ENCODE measurements at places on chromosomes 12 and 14.

DNA sequence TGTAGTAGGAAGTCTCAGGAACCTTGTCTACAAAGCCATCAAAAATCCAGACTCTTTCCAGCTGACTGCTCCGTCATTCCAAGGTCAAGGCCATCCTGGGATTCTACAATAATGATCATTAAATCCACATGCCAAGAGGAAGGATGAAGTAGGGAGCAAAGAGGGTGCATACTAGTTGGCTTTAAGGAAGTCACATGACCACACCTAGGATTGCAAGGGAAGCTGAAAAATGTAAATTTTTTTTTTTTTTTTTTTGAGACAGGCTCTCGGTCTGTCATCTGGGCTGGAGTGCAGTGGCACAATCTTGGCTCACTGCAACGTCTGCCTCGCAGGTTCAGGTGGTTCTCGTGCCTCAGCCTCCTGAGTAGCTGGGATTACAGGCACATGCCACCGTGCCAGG lies 7.3 kb upstream of the MRPL42 start:
- DNase-seq, result no peak

DNA sequence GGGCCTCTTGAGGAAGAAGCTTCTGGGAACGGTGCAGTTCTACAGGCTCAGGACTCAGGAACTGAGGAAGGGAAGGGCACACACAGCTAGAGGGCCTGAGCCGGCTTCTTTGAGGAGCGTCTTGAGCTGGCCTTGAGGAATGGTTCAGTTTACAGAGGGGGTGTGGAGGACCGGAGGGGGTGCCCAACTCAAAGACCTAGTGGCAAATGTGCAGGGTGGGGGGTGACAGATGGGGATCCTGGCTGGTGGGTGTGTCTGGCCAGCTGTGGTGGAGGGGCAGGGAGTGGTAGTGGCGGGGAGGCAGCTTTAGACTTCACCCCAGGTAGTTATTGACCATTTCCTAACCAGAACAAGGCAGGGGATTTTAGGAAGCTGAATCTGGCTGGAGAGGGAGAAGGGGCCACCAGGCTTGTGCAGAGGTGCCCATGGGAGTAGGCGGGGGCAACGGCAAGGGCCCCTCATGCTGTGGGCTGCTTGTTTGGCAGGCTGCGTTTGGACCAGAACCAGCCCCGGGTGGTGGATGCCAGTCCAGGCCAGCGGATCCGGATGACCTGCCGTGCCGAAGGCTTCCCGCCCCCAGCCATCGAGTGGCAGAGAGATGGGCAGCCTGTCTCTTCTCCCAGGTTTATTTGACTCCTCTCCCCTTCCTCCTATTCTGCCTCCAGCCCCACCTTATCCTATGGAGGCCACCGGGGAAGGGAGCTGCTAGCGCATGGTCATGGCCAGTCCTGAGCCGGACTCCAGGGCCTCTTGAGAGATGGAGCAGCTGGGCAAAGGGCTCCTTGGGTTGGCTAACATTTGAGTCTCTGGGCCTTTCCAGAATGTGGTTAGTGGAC lies 27.8 kb downstream of the PAPLN start:
- DNase-seq, result no peak

DNA sequence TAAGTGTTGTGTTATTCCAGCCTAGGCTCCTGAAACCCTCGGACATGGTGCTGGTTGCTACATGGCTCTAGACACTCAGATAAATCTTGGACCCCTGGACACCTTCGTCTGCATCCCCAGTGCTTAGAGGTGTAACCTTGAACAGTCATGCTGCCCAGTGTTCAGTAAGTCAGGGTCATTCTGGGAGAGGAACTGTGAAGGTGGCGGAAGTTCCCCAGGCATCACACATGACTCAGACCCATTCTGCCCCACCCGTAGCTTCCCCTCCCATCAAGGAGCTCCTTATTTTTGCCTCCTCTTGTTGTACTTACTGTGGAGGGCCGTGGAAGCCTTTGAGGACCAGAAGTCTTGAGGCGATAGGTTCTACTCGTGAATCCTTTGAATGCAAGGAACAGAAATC lies 18.1 kb upstream of the SSPN start:
- DNase-seq, result no peak

GRCh38 chr12:11158885-11159444 lies 12.0 kb upstream of the SMIM10L1 start:
- DNase-seq, result no peak

DNA sequence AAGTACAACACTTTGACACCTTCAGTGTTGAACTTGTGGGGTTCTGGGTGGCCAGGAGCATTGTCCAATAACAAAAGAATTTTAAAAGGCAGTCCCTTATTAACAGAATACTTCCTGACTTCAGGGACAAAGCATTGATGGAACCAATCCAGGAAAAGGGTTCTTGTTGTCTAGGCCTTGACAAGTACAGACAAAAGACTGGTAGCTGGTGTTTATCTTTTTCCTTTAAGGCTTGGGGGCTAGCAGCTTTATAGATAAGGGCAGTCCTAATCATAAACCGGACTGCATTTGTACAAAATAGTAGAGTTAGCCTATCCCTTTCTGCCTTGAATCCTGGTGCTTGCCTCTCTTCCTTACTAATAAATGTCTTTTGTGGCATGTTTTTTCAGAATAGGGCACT lies 27.4 kb downstream of the FAM177A1 start:
- DNase-seq, result no peak

DNA sequence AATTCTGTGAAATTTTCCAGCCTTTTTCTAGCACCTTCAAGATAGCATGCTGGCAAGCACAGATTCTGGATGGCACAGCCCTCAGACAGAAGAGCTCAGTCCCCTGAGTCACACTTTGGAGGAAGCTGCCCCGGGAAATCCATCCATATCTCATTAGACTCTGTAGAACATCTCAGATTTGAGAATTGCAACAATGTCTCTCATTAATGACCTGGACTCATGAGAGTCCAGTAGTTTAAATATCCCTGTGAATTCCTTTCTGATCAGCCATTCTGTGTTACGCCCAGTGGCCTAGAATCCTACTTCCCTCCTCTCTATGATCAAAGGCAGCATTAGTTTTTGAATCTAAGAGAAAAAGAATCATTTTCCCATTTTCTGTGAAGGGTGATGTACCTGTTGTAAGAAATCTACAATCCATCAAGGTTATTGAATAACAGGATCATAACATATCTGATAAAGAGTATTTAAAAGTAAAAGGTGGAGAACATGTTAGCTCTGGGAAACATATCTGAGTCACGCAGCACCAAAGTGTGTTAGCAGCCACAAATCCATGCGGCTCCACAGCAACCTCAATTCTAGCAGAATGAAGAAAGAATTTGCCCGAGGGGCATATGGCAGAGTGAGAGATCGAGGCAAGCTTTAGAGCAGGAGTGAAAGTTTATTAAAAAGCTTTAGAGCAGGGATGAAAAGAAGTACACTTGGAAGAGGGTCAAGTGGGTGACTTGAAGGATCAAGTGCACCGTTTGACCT lies 855.6 kb upstream of the TMEM132C start:
- DNase-seq, result no peak

DNA sequence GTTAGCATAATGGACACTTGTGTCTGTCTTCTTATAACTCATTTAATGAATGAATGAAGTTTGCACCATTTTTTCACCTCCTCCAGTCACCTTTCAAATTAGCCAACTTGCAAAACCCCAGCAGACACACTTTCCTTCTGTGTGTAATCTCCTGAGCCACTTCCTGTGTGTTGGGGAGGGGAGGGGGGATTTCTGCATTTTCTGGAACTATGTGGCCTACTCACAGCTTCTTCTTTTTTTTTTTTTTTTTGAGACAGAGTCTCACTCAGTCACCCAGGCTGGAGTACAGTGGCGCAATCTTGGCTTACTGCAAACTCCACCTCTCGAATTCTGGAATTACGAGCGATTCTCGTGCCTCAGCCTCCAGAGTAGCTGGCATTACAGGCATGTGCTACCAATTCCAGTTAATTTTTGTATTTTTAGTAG lies 4.1 kb upstream of the SERPINA1 start:
- DNase-seq, result no peak

- DNase-seq, result no peak
These were observed 14.4 kb downstream of the G2E3 start for GRCh38 chr14:30573226-30573814.

DNA sequence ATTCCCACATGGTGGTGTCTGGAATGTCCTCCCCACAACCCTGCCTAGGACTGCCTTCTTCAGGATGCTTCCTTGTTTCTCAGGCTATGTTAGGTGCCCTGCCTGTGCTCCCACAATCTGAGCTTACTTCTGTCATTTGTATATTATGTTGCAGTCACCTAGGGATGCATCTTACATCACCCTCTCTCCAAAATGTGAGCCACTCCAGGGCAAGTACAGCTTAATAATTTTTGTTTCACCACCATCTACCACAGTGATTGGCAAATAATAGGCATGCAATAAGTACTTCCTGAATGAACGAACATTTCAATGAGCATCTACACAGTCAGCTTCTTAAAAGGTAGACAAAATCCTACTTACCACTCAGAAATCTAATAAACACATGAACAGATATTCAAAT lies 37.6 kb downstream of the ZFYVE26 start:
- no peak for DNase-seq

DNA sequence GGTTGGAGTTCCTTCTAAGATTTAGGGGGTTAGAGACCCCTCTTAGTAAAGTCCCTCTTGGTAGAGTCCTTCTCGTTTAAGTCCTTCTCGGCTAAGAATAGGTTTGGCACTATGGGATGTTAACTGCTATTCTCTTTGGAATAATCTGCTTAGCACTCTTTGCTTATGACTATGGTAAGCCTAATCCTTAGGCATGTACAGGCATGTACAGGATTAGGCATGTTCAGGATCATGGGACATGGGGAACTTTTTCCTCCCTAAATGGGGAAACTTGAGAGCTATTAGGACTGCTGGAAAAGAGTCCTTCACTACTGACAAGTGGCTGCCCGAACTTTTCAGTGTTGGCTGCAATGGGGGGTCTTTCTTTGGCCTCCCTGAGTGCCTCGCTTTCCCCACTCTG lies 193.3 kb downstream of the TMEM117 start:
- no peak for DNase-seq

DNA sequence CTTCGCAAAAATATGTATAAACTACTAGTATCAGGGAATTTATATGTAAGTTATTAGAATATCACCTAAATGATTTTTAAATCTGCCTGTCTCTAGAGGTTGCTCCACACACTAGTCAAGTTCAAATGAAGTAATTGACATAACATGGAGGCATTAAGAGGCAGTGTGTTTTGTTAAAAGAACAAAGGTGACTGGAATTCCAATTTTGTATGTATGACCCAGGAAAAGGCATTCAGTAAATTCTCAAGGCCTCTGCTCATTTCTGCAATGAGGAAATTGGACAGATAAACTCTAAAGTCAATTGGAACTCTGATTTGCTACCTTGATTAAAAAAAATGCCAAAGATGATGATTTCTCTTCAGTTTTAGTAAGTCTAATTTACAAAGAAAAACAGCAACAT lies 117.1 kb downstream of the NAV3 start:
- no peak for DNase-seq

DNA sequence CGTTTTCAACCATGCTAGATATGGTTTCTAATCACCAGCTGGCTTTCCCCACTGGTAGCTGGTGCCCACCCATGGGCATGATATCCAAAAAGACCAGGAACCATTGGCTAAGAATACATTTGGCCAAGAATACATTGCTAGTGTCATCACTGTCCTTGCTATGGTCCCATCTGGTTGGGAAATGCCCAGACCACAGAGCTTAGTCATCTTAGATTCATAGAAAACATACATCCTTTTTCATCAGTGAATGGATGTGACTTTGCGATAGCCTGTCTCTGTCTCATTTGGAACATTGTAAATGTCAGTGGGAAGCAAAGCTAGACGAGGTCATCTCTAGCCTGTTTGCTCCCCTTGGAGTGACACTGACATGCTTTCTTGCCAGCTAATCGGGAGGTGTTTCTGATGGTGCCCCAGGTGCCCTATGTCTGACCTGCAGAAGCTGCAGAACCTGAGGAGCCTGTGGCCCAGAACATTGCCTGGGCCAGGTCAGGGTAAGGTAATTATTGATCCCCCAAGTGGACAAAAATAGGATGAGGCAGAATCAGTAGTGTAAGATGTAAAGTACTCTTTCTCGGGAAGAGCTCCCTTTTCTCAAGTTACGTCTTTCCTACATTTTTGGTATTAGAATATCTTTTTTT lies 194.8 kb downstream of the SLC41A2 start:
- DNase-seq, result no peak

DNA sequence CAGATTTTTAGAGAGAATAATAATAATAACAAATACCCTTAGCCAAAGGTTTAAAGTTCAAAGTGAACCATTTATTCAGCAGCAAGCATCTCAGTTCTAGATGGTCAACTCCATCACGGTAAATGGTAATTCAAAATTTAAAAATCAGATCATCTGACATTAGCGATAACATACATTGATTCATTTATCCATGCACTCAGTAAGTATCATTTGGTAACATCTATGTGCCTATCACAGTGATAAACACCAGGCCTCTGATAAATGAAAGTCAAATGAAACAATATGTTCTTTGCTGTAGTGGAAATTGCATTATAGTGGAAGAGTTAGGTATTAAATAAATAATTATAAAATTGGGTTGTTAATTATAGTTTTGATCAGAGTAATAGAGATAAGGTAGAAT lies 108.8 kb downstream of the CNTN1 start:
- no peak for DNase-seq

DNA sequence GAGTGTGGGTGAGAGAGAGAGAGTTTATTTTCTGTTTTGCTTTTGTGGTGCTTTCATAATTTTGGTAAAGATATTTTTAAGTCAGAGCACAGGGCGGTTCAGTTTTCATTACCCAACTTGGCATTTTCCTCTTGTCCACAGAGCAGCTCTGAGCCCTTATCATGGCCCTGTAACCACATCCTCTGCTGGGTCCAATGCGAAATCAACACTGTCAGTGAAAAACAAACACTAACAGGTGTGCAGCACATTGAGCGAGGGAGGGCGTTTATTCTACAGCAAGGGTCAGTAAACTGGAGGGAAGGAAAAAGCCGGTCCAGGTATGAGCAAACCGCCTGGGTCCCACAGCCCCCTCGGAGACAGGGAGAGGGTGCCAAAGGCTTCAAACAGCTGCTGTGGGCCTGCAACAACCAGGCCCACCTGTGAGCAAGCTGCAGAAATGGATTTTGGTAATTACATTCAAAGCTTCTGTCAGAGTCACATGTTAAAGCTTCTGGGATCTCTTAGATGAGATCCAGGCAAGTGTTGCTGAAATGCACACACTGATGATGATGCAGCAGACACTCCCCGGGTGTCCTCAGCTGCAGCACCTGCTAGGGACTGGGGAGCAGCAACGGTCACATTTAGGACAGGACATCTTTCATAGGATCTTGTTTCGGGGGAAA lies 132.7 kb upstream of the DYRK2 start:
- DNase-seq, result no peak

DNA sequence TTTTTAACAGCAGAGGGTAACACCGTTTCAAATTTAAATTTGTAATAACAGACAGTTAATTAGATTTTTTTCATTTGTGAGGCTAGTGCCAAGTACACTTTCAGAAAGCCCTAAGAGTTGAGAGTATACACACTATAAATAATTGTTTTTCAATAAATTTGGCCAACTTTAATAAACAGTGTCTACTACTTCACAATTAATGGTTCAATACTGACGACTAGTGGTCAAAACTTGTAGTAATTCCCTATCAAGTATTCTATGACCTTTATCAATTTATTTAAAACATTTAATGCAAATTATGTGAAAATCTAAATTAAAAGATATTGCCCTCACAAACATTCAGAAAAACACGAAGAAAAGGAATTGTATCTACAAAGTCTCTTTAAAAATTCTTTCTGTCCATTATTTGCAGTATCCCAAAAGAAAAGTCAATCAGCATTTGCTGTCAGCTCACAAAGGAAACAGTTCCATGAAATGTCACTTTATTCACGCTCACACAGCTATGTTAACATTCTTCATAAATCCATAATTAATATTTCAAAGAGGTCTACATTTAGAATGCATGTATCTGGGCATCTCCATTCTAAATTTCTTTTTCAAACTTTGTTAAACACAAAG lies 91.2 kb downstream of the CEP128 start:
- peak; percentile 18 for DNase-seq
